SK-N-SH (cell line): ENCODE measurements at places on chromosomes 3 and 15.

DNA sequence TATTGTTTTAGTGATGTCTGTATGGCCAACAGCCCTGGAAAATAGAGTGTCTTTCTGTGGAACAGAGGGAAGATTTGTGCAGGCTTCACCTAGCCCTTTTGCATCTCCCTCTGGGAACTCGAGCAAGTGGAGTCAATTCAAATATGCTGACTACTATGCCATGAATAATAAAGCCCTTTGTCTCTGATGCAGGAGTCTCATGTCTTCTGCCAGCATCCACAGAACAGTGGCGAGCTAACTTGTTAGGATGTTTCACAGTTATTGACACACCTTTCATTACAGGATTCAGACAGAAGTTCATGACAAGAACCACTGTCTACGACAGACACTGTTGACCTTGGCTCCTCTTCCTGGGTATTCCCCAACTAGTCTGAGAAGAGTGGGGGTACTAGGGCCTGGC is 15.6 kb upstream of the CCDC54 start:
- no peak for DNase-seq

GRCh38 chr15:97684249-97684648 is 276.3 kb upstream of the ARRDC4 start:
- no peak for DNase-seq

DNA sequence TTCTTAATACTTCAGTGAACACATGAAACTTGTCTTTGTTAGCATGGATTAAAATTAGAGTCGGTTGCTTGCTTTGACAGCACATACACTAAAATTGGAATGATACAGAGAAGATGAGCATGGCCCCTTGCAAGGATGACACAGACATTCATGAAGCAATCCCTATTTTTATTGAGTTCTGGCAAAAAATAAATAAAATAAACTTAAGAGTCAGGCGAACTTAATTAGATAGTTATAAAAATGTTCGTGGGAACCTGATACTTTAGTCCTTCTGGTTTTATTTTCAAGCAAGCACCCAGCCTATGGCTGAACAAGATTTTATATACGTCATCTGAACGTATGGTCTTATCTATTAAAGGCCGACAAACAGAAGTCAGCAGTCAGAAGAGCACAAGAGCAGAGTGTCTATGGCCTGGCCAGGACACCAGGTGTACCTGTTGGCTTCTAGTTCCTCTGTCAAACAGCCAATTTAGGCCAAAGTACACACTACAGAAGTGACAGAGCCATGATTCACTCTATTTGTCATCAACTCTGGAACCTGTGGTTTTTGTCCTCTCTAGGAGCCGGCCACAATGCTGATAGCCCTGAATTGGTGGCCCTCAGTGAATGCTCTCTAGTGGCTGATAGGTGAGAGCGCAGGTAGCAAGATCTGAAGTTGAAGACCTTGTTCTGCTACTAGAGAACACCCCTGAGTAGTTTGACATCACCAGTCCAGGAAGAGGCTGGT is 64.3 kb downstream of the LEO1 start:
- DNase-seq: no peak

DNA sequence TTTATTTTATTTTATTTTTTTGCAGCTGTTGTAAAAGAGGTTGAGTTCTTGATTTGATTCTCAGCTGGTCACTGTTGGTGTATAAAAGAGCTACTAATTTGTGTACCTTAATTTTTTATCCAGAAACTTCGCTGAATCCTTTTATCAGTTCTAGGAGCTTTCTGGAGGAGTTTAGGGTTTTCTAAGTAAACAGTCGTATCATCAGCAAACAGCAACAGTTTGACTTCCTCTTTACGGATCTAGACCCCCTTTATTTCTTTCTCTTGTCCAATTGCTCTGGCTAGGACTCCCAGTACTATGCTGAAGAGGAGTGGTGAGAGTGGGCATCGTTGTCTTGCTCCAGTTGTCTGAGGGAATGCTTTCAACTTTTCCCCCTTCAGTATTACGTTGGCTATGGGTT is 165.8 kb upstream of the KCNMB2 start:
- DNase-seq: no peak

DNA sequence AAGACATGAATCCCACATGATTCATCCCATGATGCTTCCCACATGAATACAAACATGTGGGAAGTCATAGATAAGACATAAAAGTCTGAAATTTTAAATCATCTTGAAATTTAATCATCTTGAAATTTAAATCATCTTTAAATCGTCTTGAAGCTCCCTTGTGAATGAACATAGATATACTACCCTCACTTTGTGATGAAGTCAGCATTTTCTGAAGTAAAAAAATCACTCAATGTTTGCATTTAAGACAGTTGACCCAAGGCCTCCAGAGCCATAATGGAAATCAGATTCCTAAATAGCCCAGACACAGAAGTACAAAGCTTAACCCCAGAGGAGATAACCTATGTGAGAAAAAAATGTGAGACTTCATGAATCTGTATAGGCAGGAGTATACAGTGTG is 279.4 kb downstream of the ZBBX start:
- DNase-seq: no peak

- DNase-seq: no peak
Observed at GRCh38 chr3:54215521-54215920, 93.2 kb downstream of the CACNA2D3 start.

GRCh38 chr3:169432708-169433432 is 230.6 kb downstream of the MECOM start:
- DNase-seq: no peak

DNA sequence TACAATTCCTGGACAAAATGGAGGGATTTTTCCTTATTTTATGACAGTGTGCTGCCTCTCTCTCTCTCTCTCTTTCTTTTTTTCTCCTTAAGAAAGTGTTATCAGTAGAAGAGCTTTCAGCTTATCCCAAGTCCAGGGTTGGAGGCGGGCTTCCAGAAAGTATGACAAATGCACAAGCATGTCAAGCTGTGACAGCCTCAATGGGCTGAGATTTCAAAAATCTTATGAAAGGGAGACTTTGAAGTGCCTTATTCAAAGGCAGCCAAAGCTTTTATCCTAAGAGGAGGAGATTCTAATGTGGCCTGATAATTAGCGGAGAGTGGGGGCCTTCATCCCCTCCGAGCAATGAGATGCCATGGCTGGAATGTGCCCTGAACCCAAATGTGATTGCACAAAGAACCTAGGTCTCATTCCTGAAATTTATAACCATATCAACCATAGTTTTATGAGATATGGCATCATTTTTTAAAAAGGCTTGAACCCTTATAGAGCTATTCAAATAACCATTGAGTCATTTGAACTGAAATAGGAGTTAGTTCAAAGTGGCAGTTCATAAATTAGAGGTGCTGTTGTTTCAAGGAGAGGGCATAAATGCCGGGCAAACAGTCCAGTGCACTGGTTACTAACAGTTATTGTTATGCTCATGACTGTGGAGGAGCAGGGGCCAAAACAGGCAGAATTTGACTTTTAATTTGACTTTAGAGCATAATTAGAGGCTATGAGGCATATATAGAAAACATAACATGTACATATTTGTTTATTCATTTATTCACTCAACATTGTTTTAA is 261.6 kb upstream of the THRB start:
- DNase-seq: no peak

DNA sequence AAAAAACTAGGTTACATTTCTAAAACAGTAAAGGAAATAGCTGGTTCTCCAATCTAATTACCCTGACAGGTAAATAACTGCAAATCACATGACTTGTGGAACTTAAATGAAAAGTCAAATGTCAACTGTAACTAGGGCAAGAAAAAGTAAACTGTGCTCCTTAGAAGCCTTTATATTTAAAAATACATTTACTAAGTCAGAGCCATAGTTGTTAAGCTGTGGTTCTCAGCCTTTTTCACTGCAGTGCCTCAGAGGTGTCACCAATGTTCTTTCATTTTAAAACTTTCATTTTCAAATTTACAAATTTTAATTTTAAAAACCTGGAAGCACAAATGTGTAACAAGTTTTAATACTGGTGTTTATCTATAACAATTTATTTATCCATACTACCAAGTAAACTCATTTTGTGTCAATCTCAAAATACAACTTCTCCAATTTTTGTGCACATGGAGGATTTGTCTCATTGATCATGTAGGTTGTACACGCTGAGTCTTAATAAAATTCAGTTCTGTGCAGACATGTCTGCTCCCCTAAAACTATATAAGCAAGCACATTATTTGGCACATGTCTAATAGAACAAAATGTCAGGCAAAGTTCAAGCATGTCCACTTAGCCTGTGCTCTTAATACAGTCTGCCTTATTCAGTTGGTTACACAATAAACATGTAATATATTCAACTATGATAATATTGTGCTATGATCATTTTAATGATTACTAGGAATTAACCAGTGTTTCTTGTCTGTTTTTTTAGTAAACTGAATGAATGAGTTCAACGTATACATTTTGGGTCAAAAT is 70.4 kb downstream of the DLG1 start:
- DNase-seq: no peak

- DNase-seq: peak; percentile 71
Observed at GRCh38 chr15:63436872-63437375, 55.3 kb upstream of the CA12 start.

- DNase-seq: no peak
Observed at GRCh38 chr3:63232764-63233396, 45.2 kb upstream of the SYNPR start.

DNA sequence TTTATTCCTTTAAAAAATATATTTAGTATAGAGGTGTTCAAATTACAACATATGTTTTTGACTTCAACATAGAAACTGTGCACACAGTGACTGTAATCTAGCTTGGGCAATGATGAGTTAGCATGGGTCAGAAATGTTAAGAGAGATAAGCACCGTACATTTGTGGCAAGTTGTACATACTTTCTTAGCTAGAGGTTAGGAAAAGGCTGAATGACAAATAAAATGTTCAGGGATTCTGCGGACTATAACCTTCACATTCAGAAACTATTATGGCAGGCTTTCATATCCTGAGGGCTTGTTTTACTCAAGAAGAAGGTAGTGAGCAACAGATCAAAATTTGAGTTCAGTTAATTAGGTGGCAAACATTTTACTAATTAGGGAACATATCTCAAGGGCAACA is 379.7 kb upstream of the EPHA6 start:
- DNase-seq: no peak

- DNase-seq: no peak
Observed at GRCh38 chr3:80663426-80663825, 895.6 kb upstream of the ROBO1 start.

GRCh38 chr3:4681301-4681700 is 188.2 kb downstream of the ITPR1 start:
- DNase-seq: no peak

GRCh38 chr15:73996939-73997338 is 2.4 kb downstream of the PML start:
- no peak for DNase-seq

DNA sequence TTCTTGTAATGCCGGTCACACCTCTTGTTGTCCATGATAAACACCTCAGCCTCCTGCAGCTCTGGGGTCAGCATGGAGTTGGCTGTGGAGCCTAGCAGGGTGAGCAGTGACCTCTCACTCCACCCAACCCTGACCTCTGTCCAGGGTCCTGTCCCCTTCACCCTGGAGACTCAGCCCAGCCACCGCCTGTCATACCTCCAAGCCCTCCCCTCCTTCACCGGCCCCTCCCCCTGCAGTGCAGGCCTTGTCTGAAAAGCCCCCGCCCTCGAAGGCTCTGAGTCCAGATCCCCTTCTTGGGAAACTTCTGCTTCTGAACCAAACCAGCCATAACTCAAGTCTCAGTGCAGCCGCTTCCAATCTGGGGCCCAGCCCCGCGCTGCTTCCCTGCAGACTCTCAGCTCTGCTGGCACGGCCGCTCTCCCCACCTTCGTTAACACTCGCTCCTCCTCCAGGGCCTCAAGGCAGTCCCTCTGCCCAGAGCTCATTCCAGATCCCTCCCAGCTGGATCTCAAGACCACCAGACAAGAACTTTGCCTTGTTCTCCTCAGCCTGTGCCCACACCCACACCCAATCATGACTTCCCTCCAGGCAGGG is 25.4 kb upstream of the PRSS50 start:
- DNase-seq: no peak

DNA sequence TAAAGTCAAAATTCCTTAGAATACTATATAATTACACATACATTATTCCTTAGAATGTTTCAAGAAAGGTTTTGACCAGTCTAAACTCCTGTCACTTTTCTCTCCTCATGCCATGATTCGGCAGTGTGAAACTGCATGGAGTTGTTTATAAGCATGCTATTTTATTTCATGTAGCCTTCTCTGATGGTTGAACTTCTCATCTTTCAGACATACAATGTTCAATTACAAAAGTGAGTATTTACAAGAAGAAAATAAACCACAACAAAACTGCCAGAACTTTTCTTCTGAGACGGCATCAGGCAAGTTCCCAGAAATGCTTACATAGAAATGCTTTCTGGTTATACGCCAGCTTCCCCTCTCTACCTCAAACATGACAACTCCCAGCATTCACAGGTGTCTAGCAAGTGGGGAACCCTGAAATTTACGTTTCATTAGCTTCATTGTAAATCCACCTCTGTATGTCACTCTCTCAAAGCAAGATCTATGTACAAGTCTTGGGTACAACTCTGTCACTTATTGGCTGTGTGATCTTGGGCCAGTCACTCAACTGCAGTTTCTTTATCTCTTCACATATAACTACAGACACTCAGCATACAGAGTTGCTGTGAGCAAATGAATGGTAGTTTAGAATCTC is 42.7 kb downstream of the HDGFL3 start:
- no peak for DNase-seq

- no peak for DNase-seq
Observed at GRCh38 chr3:64763980-64764379, 76.2 kb upstream of the ADAMTS9 start.

DNA sequence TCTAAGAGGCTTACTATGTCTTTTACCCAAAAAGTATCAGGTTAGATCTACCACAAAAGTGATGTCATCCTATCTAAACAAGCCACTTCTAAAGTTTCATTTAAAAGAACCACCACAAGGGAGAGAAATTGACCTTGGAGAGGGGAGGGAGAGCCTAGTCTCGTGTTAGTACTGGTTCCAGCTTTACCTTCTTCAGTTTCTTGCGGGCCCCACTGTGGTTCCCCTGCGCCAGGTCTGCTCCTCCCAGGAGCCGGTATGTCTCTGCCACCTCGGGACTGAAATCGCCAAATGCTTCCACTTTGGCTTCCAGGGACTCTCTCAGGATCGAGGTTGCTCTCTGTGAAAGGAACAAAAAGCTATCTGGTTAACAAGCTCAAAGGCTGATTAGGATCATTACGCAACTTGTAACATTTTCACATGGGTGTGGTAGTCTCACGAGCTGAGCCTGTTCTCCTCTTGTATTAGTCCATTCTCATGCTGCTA is 51.1 kb downstream of the SYNM start:
- DNase-seq: no peak

GRCh38 chr3:72280876-72281275 is 495.9 kb upstream of the PROK2 start:
- DNase-seq: no peak

GRCh38 chr3:11140713-11141104 is 13.6 kb upstream of the HRH1 start:
- no peak for DNase-seq

DNA sequence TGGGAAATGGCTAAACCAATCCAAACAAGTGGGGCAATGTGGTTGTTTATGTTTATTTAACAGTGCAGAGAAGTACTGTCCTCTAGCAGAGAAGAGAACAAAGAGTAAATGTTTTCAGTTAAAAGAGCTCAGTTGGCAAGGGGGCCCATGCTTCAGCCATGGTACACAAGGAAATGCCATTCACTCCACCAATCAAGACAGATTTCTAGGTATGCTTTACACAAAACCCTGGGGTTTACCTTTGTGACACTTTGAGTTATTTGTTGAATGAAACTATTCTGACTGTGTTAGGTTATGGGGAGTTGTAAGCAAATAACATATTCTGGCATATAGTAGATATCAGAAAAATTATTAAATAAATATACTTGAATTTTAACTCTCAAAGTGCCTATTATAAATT is 228.5 kb upstream of the MME start:
- DNase-seq: no peak
